ENCODE measurements at places on chromosomes 11 and 22.
A peak's percentile ranks its signal among the peaks of the same experiment; 100 is the strongest.

DNA sequence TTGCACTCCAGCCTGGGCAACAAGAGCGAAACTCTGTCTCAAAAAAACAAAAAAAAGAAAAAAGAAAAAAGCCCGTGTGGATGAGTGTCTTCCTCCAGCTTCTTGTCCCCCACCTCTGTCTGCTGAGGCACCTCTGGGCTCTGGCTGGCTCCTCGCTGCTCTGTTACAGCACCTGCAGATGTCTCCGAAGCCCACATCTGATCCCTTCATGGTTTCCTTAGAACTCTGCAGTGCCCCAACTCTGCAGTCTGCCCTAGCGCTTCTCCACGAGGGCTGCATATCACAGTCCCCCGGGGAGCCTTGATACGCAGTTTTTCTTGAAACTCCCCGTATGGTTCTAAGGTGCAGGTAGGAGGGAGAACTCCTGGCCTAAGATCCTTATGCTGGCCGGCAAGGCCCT lies 15.9 kb downstream of the KCTD17 start:
- DNase-seq = no peak

- DNase-seq = no peak
These were observed 32.9 kb downstream of the APLP2 start for GRCh38 chr11:130102301-130103249.

DNA sequence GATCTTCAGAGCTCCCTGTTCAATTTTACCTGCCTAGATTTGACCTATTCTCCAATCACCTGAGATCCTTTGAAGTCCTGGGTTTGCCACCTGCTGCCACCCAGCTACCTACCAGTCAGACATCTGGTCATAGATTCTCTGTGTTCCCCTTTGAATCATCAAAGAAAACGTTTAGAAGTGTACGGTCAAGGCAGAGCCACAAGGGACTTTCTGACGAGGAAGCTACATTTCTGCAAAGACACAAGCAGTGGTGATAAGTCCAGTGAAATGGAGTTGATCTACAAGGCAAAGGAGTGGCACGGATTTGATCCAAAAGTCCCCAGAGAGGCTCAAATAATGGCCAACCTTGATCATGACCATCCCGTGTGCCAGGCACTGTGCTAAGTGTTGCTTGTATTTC lies 549.9 kb downstream of the MIAT start:
- DNase-seq = no peak

- no peak for DNase-seq
These were observed 623.6 kb downstream of the BRD1 start for GRCh38 chr22:49203859-49204598.

DNA sequence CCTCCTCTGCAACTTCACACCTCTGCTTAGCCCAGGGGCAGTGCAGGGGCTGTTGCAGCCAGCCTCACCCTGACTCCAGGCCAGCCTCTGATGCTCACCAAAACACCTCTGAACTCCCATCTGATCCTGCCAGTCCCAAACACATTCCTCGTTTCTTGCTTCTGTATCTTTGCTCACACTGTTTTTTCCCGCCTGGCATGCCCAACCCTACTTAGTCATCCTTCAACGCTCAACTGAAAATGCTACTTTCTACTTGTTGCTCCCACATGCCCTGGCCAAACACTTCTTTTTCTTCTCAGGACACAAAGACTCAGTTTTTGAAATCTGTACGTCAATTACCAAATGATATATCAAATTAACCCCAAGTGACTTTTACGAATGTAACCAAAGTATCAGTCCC lies 140.8 kb upstream of the ZBED5 start:
- DNase-seq = no peak

DNA sequence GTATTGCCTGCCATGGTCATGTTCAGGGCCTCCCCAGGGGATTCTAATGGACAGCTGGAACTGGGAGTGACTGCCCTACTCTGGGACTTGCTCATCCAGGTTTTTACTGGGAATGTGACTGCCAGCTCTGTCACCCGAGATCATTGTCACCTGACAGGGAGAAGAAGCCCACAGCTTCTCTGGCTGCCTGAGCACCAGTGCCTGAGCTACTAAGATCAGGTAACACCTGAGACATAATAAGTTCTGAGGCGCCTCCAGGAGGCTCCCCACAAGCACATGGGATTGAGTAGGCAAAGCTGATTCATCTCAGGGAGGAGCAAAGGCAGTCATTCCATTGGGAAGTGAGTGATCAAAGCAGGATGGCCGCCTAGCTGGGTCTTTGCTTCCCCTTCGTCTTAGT lies 84.2 kb upstream of the GALNT18 start:
- DNase-seq = no peak

GRCh38 chr22:17120711-17121232 lies 388 bp downstream of the TMEM121B start:
- peak; percentile 37 for DNase-seq

DNA sequence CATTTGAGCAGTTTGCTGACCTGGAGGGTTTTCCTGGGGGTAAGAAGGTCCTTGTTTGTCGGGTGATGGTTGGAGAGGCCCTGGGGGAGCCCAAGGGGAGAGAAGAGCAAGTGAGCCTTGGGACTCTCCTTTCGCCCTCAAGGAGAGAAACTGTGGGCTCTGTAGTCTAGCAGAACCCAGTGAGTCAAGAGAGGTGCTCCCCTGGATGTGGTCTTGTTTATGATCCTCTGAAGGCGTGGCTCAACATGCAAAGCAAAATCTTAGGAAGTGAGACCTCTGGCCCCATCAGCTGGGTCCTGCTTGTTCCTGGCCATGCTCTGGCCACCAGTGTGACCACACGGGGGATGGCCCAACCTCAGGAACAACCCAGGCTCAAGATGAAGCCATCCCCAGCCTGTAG lies 66.5 kb upstream of the ALX4 start:
- DNase-seq = no peak

DNA sequence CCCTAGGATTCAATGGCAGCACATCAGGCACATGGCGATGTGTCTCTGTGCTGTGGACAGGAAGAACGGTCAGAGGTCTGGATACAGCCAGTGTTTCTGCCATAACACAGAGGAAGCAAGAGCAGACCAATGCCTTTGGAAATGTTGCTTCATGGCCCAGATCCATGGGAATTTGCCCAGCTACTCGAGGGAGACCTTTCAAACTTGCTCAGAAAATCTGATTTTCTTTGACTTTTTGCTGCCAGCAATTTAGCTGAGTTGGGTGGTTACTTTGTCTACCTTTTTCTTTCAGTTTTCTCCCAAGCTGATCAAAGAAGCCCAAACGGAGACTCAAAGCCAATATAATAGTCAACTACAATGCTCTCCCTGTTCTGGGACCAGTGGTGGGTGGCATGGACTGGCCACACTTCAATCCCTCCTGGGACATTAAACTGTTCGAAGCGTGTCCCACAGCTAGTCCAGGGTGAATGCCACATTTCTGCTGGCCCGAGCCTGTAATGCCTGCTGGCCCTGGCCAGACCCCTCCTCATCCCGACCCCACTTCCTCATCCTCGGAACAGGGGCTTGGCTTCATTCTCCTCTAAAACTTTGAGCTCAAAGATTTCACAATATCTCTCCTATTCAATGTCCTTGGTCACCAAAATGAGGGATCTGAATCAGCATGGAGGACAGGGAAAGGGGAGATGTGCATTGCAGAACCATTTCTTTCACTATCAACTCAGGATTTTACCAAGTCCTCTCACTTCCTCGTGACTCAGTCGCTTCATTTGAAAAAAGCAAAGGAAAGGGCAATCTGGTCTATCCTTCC lies 93.3 kb downstream of the ABTB2 start:
- no peak for DNase-seq

GRCh38 chr11:44516688-44517507 lies 48.6 kb upstream of the CD82 start:
- no peak for DNase-seq

GRCh38 chr11:38818720-38819119 lies 2220.7 kb upstream of the RAG2 start:
- no peak for DNase-seq

DNA sequence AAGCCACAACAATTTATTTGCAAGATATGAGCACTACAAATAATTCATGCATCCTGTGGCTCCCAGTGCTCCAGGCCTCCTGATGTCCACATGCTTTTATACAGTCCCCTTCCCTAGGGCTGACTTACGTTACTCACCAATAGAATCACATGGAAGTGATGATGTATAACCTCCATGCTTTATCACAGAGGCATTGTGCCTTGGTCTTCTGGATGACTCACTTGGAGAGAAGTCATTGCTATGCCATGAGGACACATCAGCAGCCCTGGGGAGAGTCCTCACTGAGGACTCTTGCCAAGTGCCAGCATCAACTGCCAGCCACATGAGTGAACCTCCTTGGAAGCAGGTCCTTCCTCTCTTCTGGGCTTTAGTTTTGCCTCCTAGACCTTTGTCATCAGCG lies 22.0 kb upstream of the IGSF9B start:
- no peak for DNase-seq

DNA sequence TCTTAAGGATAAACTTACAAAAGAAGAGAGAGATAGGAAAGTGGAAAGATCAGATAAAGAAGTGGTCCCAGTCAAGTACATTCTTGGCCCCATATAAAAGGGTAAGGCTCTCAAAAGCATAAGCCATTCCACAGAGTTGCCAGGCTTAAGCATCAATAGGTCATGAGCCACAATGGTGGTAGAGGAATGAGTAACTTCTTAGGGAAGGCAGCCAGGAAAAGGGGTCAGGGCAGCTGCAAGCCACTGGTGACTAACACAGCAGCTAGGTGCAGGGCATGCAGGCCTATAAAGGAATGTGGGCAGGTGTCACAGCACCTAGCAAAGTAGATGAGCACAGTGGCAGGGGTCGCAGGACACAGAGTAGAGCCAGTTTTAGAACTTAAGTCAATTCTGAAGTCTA lies 302.6 kb upstream of the FAT3 start:
- peak; percentile 11 for DNase-seq

DNA sequence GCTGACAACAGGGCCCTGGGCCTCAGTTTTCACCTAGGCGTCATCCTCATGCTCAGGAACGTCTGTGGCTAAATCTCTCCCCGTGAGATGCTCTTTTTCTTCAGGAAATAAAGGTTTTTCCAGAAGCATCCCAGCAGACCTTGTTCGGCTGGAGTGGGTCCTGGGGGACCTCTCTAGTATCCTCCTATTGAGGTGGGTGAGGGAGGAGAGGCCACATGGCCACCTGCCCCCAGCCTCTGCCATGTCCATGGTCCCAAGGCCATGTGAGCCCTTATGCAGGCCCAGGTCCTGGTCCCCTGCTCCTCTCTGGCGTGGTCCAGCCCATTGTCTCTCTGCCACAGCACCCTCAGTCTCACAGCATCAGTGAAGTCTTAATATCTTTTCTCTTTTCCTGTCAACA lies 22.0 kb downstream of the ALG12 start:
- DNase-seq = no peak

DNA sequence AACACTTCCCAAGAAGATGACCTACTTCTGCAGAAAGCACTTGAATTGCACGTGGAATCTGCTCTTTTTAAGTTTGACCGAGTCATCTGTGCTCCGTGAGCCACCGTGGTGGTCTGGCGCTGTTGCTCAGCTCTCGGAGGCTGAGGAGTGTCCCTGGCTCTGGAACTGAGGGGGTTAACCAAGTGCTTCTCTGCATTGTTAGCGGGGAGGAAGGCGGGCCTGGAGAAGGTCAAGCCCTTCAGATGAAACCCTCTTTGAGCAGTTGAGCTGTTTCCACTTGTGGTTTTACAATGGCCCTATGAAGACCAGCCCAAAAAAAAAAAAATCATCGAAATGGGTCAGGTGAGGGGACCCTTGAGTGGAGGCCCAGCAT lies 286.4 kb downstream of the NTM start:
- no peak for DNase-seq

Data from GM03348 (cell line).